ENCODE measurements at places on chromosomes 5 and 9. TPM values are rescaled to one million over a fixed set of nuclear protein-coding genes. Genes with fewer than 3 reads are reported as not detected.

The CYLC2 gene
- not detected for total RNA-seq

The LCN9 gene
- total RNA-seq: not detected

The LARP1 gene
- total RNA-seq: 142 TPM

The SHISAL2B gene
- total RNA-seq: not detected

The SPATA31C1 gene
- not detected for total RNA-seq

The GNA14 gene
- total RNA-seq: 0.84 TPM

The TMEM252 gene
- total RNA-seq: not detected

The LCN10 gene
- total RNA-seq: 47.5 TPM

The STING1 gene
- total RNA-seq: 77.4 TPM

Data from tibial nerve (tissue), 4 donors.